NCI-H345 (cell line): ENCODE measurements at places on chromosomes 3 and 15.

DNA sequence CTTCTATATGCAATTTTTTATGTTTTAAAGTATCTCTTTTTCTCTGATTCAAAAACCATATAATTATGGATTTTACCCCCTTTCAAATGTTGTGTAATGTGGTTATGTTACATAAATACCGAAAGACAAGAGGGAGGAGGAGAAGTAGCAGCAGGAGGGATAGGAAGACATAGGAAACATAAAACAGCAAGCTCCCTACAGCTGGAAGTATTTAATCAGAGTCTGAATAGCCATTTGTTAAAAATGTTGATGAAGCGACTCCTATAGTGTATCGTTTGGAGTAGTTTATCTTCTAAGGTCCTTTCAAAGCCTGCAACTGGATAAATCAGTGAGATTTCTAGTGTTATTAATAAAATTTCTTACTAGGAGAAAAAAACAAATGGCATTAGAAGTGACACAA lies 598.1 kb upstream of the GOLIM4 start:
- no peak for DNase-seq

GRCh38 chr3:194638991-194639605 lies 5.9 kb upstream of the TMEM44 start:
- DNase-seq: no peak

DNA sequence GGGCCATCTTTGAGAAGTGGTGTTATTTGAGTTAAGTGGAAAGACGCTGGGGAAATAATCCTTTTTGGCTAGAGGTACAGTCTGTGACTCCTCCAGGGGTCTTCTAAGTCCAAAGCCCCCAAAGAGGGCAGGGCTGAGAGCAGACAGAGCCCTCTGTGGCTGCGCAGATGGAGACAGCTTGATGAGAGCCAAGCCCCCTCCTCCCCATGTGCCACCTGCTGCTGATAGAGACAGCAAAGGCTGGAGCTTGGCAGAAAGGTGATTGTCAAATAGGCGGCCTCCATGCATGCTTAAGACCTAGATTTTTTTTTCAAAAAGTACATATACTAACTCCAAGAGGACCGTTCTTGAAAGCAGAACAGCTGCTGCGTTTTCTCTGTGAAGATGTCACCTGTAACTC lies 72.4 kb downstream of the CRYGS start:
- DNase-seq: peak; percentile 12

DNA sequence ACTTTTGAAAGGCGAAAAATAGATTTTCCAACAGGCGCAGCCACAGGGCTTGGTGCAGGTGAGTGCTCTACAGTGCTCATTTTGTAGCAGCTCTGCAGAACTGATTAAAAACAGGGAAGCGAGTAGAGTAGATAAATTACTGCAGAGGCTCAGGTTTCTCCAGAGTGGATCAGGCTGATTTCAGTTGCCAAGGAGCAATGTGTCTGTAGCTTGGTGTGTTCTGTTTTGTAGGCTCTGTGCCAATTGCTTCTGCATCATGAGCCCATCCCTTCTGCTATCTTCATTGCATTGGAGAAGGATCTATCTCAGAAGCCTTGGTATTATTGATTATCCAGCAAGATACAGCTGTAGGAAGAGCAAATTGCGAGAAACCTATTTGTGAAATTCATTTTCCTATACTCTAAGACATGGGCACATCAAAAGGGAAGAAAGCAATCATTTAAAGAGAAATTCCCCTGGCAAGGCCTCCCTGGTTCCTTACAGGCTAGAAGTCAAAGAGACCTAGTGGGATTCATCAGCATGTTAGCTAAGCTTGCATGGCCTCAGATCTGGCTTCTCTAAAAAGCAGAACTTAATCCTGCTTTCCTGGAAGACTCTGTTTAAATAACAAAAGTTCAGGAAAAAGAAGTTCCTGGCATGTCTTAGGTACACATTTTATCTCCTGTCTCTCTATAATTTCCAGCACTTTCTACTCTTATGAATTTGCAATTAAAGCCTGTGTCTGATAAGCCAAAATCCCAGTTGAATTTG lies 432.4 kb upstream of the ATP10A start:
- no peak for DNase-seq

- DNase-seq: no peak
Measured at GRCh38 chr3:49704629-49705028, 14.9 kb downstream of the AMIGO3 start.
